Esophagus squamous epithelium (tissue), 5 donors: ENCODE measurements at places on chromosomes 12 and 14.

DNA sequence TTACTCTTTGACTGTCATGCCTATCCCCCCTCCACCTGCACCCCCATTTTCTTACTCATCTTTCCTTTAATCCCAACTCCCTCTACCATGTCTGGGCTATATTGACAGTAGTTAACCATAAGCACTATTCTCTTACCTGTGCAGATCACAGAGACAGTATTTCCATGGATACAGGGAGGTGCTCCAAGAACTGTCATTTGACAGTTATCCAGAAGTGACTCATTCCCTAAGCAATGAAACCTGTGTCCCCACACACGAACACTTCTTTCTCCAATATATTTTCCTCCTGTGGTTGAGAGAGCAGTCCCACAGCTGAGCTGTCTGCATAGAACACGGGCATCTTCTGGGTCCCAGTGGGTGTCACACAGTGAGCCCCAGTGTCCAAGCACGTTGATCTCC is 68.8 kb downstream of the CD163L1 start:
- no peak for DNase-seq

- DNase-seq = no peak
Observed at GRCh38 chr12:88572781-88573549, 7.3 kb downstream of the KITLG start.

GRCh38 chr12:90322006-90322405 is 613.4 kb upstream of the ATP2B1 start:
- no peak for DNase-seq

- no peak for DNase-seq
Observed at GRCh38 chr14:92461891-92462290, 51.7 kb upstream of the RIN3 start.

DNA sequence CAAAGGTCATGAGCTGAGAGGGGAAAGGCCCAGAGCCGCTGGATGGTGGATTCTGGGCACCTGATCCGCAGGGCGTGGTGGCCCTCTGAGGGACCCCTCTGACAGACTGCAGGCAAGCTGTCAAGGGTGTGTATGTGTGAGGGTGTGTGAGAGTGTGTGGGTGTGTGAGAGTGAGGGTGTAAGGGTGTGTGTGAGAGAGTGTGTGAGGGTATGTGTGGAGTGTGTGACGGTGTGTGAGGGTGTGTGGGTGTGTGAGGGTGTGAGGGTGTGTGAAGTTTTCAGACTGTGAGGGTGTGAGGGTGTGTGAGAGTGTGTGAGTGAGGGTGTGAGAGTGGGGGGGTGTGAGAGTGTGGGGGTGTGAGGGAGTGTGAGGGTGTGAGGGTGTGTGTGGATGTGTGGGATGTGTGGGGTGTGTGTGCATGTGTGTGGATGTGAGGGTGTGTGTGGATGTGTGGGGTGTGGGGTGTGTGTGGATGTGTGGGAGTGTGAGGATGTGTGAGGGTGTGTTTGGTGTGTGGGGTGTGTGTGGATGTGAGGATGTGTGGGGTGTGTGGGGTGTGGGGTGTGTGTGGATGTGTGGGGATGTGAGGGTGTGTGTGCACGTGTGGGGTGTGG is 156.7 kb downstream of the TMEM121 start:
- DNase-seq = no peak

DNA sequence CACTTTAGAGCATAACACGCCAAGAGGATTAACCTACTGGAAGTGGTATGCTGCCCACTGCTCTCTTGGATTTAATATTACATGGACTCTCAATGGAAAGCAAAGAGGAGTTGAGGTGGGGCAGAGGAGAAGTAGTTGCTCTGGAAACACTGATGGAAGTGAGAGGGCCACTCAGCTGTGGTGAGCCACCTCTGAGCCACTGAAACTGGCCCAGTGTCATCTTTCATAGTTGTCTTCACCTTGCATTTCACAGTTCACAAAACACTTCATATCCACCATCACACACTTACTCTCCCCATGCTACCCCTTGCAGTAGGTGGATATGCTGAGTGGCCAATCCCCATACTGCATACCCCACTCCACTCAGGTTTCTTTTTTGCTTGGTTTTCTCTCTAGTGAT is 12.2 kb upstream of the PCED1B start:
- DNase-seq = no peak

- no peak for DNase-seq
Observed at GRCh38 chr14:24110060-24110459, 4.5 kb upstream of the DCAF11 start.

DNA sequence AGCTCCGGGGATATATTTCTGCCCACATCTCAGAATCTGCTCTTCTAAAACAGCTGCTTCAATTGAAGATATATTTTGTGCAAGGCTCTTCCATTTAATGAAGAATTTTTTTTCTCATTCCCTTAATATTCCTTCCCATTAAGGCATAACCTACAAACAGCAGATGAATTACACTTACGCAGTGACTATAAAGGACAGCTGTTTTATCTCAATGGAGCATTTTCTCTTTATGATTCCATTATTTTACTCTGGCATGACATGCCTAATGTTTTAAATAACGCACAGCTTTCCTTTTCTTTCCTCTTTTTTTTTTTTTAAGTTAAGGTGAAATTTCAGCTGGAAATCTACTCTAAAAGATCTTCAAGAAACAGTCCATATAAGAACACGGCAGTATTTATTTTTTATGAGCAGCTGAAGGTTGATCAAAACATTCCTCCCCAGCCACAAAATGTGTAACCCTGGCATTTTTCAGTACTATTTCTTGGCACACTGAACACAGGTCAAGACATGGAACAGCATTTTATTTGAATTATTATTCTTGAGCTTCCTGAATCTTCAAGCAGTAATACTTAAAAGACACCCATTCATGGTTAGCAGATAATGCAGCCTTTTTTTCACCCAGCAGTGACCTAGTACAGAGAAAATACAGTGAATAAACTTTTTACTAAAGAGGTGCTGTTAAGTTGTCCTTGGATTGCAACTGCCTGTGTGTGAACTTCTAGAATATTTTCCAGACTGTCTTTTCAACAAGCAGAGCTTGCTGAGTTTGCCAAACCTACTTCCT is 118.1 kb upstream of the FOXN3 start:
- DNase-seq = no peak

DNA sequence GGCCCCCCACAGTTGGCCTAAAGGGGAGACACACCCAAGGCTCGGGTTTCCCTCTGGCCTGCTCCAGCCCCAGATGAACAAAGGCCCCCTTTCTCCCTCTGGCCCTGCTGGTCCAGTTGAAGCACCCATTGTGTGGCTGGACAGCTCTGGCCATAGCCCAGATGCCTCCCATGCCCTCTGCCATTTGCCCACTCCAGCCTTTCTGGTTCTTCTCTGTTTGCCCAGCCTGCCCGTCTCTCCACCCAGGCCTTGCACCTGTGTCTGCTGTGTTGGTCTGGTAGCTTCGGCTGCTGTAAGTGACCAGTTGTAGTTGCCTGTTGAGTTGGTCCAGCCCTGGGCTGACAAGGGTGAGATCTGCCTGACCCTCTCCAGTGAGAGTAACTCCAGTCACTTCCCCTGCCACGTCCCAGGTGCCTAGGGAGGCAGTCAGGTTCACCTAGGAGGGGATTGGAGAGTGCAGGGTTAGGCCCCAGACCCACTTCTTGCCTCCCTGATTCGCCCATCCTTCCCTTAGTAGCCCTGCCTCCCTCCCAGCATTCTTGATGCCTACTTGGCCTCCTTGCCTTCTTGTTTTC is 3.0 kb downstream of the B4GALNT1 start:
- DNase-seq = no peak

- DNase-seq = peak; percentile 74
Observed at GRCh38 chr12:6336079-6336888, 5.6 kb downstream of the TNFRSF1A start.

- no peak for DNase-seq
Observed at GRCh38 chr14:106174206-106174605, 647.8 kb downstream of the TMEM121 start.

GRCh38 chr12:27865421-27865820 is 85.4 kb upstream of the MANSC4 start:
- no peak for DNase-seq

DNA sequence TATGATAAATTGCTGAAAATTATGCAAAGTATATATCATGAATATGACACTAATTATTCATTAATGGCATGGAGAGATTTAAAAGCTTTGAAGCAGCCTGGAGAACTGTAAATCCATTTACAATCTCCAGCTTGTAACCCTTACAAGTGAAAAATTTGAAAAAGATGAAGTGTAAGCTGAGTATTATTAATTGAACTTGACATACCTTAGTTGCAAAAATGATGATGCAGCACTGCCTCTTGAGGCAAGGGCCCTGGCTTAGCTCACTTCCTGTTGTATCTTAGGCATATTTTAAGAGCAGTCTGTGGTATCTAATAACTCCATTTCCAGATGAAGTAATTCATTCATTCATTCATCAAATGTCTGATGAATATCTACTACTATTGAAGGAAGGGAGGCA is 158.6 kb downstream of the ANO4 start:
- no peak for DNase-seq

DNA sequence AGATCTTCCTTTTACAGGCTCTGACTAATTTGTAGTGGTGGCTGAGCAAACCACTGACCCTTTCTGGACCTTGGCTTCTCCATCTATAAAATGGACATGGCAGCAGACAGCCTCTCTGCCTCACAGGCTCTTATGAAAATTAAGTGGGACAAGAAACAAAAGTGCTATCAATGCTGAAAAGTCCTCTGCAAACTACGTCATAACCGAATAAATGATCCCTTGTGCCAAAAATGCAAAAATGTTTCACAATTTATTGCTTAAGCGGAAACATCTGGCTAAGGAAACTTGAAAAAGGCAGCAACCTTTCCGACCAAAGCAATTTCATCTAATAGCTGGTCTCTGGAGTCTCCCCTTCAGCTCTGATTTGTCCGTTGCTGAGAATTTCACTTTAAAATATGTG is 108.5 kb upstream of the PLXNC1 start:
- DNase-seq = no peak

DNA sequence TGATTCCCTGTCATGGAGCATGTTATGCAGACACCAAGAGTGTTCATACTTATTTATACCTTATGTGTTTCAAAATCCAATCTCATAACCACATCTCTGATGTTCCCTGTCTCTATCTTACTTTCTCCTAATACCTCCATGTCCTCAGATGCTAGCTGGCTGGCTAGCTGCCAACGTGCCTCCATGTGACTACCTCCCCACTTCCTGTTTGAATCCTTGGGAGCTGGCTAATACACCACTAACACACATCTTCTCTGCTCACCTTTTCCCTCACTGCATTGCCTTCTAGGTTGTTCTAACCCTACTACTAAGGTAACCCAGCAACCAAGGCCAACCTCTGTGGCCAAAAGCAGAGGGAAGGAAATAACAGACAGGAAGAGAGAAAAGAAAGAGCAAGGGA is 27.3 kb downstream of the TTC5 start:
- DNase-seq = no peak

- DNase-seq = no peak
Observed at GRCh38 chr12:96846293-96846692, 60.8 kb upstream of the NEDD1 start.

- DNase-seq = no peak
Observed at GRCh38 chr14:102938191-102938590, 15.7 kb downstream of the AMN start.

- no peak for DNase-seq
Observed at GRCh38 chr12:100141666-100141997, 1.0 kb downstream of the BLTP3B start.

- DNase-seq = no peak
Observed at GRCh38 chr14:71687166-71687831, 244.9 kb upstream of the RGS6 start.

- no peak for DNase-seq
Observed at GRCh38 chr14:97337670-97338069, 540.5 kb downstream of the VRK1 start.

- DNase-seq = no peak
Observed at GRCh38 chr12:4003576-4003975, 130.4 kb upstream of the PARP11 start.

DNA sequence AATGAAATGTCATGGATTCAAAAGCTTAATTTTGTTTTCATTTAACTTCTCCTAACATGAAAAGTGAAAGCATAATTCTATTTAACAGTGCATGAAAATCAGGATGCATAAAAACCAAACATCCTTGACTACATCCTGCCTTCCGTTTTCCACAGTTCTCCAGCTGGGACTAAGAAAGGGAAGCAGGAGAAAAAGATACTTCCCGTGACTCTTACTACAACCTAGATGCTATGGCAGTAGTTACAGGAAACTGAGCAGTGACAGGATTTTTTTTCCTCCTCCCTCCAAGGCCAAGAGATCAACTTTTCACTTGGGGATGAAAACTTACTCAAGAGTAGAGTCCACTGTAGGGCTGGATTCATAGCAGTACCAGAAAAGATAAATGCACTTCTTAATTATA is 2.6 kb downstream of the EXOC5 start:
- DNase-seq = no peak
